Urothelium cell line (cell line): ENCODE measurements at places on chromosomes 2 and 18.

DNA sequence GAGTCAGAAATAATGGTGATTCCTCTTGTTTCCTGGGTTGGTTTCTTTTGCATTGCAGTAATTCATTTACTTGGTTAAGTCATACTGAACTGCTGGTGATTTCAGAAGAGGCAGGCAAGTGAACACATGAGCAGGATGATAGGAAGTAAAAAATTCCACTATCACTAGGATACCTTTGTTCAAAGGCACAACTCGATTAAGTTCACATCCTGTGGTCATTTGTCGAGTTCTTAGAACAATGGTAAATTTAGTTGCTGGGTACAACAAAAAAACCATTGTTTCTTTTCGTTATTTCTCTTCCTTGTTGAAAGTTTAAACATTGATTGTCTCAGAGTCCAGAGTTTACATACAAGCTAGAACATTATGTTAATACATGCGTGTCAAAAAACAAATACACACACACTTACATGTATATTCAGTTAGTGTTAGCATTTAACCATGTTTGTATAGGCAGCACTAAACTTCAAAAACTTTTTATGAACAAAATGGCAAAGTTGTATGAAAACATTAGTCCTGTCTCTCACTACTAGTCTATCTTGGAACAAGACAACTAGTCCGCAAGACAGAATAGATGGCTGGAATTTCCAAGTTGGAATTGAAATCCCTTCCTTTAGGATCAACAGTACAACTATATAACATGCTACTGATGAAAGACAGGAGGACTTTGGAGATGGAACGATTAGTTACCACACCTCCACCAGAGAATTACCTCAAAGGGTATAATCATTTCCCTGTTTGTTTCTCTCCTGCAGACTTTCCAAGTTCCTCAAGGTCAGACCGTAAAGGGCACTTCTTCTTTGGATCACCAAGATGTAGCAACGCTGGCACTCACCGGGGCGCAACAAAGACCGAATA lies 26.2 kb downstream of the STK39 start:
- DNase-seq = peak; percentile 14

DNA sequence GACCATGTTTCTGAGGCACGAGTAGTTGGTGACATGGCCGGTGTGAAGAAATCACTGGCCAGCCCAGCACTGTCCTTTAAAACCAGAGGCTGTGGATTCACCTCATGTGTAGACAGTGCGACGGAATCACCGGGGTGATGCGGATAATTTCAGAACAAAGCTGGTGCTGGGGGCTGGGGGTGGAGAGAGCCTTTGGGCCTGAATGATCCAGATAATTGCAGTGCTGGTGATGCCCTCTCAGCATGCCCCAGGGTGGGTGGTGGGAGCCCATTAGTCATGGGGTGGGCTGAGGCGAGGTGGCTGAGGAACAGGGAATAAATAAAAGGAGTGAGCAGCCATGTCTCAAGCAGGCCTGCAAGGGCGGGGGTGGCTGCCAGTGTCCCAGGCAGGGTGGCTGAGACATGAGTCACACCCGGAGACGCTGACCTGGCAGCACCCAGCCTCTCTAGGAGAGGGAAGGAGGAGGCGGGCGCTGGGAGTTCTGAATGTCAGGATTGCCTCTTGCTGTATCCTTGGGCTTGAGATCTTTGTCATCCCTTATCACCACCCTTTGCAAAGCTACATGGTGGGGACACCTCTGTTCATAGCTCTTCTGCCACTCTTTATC lies 151.1 kb upstream of the MSH6 start:
- peak; percentile 99 for DNase-seq

DNA sequence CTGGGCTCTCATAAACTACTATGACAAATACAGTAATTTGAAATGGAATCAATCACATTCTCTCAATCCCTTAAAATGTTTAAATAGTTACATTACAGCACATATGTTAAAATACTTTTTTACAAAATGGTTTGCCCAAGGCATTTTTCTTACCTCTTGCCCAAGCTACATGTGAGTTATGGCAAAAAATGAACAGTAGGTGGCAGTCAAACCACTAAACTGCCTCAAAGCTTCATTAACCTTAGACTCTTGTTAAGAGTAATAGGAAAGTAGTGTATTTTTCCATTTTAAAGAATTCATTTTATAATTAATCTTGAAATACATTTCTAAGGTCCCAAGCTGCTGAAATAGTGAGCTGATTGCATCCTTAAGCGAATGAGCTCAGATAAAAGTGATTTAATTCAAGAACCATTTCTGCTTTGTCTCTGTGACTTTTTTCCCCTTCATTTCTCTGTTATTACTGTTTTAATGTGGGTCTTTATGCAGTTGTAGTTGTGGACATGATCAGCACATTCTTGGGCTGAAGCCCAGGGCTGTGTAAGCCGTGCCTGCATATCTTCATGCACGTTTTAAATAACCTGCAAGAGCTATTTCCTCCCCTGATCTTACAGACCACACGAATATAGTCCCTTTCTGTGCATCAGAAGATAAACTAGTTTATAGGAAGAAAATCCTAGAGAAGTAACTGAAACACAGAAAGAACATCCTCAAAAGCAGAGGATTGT lies 311.8 kb downstream of the LNPK start:
- peak; percentile 21 for DNase-seq

DNA sequence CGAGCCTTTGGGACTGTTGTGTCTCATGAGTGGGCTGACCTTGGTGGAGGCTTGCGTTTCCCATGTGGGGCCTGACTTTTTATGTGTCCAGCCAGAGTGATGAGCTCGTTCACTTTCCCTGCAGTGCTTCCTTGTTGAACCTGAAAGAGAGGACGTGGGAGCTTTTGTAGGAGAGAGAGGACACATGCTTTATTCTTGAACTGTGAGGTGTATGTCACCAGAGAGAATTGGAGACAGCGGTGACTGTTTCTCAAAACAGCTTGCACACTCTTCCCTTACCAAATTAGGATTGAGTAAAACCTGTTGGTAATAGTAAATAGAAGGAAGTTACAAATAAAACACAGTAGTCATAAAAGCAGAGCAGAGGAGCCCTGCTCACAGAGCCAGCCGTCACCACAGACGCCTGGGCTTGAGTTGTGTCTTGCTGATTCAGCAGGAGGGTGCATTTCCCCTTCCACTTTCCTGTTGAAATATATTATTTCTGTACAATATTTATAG lies 60.7 kb downstream of the INPP4A start:
- DNase-seq = no peak

GRCh38 chr2:128237911-128238697 lies 80.6 kb downstream of the HS6ST1 start:
- no peak for DNase-seq

DNA sequence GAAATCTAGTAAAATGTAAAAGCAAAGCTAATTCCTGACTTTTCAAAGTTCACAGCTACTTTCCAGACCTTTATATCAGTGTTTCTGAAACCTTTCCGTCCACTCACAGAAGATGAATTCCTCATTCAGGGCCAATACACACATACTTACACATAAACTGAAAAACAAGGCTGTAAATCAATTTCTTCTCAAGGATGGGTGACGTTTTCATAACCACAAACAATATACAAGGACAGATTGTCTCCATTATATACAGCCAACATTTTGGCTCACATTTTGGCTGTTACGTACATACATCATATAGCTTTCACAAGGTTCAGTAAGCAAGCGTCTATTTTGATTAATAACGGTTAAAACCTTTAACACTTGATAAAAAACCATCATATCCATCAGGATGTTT lies 1.4 kb downstream of the RPRD1A start:
- DNase-seq = no peak

DNA sequence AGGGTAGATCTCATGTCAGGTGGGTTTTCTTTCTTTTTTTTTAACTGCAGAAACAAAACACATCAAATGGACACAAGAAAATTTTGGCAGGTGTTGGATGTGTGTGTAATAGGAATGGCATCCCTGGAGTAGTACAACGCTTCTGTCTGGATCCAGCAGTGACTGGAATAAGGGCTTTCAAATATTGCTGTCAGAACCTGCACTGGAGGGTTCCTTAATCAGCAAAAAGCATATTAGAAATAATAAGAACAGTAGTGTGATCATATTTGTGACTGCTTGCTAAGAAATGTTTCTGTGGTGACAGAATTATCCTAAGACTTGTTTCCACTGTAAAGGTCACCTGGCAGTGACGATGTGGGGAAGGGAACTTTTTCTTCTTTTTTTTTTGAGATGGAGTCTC lies 30.8 kb downstream of the CREG2 start:
- peak; percentile 79 for DNase-seq

DNA sequence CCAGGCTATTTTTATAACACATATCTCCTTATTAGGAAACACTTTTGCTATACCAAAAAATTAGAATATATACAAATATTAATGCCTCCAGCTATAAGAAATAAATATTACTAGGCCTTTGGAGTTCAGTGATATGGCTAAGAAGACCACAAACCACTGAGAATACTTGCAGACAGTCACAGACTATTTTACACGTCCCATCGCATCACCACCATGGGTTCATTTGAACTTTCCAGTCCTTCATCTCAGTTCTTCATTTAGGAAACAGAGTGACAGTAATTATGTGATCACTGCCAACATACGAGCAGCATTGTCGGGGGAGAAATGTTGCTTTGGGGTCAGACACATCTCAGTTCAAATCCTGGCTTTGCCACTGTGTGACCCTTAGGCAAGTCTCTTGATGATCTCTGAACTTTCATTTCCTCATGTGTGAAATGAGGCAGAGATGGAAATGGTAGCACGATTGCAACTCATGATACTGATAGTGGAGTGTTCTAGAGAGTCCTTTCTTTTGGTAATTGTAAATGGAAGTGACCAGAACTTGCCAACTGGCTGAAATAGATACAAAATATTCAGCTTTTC lies 138.9 kb upstream of the NRP2 start:
- DNase-seq = no peak

DNA sequence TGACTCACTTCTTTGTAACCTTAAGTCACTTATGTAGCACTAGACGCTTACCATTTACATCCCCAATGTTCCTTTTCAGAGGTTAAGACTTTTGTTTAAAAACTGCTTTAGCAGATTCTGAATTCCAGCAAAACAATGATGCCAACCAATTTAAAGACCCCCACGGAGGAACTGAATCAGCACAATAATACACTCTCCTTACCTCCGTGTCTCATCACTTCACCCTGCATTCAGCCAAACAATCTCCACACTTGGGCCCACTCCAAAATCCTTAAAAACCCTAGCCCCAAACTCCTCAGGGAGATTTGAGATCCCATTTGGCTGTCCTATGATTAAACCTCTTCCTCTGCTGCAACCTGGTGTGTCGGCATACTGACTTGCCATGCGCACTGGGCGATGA lies 153.9 kb downstream of the B3GNT2 start:
- no peak for DNase-seq

DNA sequence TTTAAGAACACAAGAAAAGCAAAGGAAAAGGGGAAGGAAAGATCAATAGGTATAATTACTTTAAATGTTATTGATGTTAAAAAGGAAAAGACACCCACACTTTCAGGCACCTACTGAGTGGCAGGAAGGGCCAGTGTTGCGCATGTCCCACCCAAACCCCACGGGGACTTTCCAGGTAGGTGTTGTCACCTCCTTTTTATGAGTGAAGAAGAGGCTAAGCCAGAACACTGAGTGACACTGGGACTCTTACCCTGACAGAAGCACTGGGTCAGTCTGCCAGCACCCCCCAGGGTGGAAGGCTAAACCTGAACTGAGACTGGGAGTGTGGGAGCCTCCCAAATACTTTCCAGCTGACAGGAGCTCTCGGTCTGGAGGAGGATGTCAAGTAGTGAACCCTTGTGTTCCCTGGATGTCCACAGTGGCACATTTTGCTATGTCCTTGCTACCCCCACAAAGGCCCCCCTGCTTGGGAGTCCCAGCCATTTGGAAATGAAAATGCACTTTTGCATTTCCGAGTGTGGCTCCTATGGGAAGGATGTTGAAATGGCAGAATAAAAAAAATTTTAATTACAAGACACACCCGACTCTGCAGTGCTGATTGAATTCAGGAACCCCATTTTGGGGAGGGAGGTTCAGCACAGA lies 90.9 kb upstream of the SMAD2 start:
- no peak for DNase-seq

DNA sequence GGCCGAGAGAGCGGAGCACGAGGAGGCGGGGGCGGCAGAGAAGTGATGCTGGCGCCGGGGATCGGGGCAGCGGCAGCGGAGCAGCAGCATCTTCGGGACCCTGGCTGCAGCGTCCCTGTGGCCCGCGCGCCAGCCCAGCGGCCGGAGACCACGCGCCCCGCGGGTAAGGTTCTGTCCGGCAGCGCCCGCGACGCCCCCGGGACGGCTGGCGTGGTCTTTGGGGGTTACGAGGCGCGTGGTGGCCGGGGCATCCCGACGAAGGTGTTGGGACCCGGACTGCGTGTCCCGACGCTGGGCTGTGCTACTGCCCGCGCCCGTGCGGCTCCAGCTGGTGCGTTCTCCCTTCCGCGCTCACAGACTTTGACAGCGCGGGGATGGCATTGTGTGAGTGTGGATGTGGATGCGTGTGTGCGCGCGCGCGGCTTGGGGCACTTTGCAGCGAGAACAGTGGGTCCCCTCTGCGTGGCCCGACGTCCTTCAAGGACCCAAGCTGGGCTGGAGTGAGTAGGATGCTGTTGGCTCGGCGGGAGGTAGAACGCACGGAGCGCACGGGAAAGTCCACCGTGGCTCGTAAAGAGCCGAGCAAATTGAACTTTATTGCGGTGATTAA lies 405.0 kb downstream of the XIRP2 start:
- DNase-seq = peak; percentile 25

GRCh38 chr18:43034683-43035500 lies 80.6 kb downstream of the RIT2 start:
- no peak for DNase-seq

- no peak for DNase-seq
Measured at GRCh38 chr2:235804676-235805075, 310.8 kb downstream of the AGAP1 start.

DNA sequence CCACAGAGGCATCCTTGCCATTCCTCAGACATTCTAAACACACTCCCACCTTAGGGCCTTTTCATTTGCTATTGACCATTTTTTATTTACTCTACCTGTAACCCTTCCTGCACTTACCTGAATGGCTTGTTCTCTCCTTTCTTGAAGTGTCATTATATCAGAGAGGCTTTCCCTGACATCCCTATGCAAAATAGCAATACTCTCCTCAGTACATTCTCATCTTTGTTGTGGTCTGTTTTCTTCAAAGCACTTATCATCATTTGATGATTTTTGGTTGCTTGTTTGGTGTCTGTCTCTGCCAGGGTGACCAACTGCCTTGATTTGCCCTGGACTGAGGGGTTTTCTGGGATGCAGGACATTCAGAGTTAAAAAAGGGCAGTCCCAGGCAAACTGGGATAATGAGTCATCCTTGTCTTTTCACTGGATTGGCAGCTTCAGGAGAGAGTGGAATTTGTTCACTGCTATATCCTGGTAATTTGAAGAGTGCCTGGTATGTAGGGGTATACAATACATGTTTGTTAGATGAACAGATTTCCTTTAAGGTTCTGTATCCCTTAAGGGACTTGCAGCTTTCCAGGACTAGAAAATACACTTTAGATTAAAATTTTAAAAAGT lies 102.4 kb downstream of the BABAM2 start:
- DNase-seq = peak; percentile 74

GRCh38 chr2:174342686-174343342 lies 8.1 kb downstream of the SP9 start:
- no peak for DNase-seq

GRCh38 chr18:55199291-55199963 lies 240.2 kb upstream of the CCDC68 start:
- DNase-seq = no peak

GRCh38 chr2:151630372-151630771 lies 103.9 kb downstream of the NEB start:
- no peak for DNase-seq

- DNase-seq = peak; percentile 24
Measured at GRCh38 chr18:36572135-36572856, 256.5 kb downstream of the TPGS2 start.

- no peak for DNase-seq
Measured at GRCh38 chr2:16189836-16190160, 249.4 kb downstream of the MYCN start.
